ENCODE measurements at places on chromosomes 7 and 10.

DNA sequence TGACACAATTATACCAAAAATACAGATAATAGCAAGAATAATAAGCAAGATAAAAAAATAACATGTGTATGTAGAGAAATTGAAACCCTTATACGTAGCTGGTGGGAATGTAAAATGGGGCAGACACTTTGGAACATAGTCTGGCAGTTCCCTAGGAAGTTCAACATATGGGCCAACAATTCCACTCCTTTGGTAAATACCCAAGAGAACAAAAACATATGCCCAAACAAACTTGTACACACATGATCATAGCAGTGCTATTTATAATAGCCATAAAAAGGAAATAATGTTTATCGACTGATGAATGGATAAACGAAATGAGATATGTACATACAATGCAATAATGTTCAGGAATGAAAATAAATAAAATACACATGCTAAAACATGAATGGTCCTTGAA lies 462.4 kb upstream of the SORCS1 start:
- no peak for DNase-seq

- peak; percentile 83 for DNase-seq
These were observed 246.2 kb downstream of the SLC25A13 start for GRCh38 chr7:96075510-96076349.

DNA sequence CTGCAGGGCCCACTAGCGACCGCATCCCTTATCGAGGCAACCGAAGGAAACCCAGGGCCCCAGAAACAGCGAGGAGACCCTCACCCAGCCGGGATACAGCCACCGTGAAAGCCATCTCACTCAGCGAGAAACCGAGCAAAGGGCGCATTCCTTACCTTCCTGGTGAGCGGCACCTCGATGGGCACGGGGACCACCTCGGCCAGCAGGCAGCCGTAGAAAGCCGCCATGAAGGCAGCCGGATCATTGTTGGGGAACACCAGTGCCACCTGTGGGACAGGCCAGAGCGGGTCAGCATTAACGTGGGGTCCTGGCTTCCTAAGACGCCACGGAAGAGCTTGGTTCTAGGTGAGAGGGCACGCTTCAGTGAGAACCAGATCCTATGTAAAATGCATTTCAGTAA lies 263.7 kb downstream of the ZMYND11 start:
- no peak for DNase-seq

DNA sequence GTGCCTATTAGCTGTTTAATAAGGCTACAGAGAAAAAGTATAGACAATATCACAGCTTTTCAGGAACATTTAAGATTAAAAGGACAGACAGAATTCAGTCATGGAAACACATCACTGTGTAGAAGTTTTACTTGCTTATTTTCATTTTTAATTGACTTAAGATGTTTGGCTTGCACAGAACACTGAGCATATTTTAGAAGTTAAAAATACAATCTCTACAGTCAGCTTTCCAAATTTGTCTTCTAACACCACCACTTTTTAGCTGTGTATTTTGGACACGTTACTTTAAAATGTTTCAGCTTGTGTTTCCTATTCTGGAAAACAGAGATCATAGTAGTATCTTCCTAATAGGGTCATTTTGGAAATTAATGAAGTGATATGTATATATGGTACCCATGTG lies 11.8 kb downstream of the CFAP69 start:
- no peak for DNase-seq

GRCh38 chr10:6009150-6009549 lies 31.8 kb upstream of the IL15RA start:
- no peak for DNase-seq

- no peak for DNase-seq
These were observed 23.1 kb upstream of the ITGA8 start for GRCh38 chr10:15742836-15743235.

DNA sequence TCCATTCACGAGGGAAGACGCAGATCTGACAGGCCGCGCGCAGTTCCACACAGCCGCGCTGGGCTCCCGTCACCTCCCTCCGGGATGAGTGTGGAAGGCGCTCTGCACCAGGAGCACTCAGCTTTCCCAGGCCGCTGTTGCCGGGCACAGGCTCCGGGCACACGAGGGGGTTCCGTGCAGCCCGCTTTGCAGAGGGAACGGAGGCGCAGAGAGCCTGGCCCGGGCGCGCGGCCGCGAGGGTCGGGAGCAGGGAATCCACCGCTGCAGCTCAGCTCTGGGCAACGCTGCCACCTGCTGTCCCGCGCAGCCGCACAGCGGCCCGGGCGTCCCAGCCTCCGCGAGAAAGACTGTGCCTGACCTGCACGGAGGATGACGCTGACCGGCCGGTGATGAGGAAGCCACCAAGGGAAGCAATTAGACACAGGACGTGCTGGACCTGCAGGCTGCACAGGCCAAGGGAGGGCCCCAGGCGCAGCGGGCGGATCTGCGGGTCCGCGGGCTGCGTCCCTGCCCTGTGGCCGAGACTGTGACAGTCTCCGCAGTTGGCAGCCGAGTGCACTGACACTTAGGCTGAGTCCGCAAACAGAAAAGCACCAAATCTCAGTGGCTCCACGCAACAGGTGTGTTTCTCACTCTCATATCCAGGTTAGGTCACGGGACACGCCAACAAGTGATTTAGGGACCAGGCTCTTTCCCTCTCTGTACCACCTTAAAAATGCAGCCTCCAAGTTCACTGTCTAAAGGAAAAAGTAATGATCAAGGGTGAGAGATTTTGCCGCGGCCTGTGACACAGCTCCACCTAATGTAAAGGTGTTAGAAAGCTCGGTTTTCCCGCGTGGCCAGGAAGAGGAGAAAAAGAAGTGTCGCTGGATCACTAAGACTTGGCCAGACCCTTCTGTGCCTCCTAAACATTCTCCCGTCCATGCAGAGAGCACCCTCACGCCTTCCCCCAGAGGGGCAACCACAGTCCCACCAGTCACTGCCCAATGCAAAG lies 94.5 kb downstream of the SEC61G start:
- peak; percentile 71 for DNase-seq

DNA sequence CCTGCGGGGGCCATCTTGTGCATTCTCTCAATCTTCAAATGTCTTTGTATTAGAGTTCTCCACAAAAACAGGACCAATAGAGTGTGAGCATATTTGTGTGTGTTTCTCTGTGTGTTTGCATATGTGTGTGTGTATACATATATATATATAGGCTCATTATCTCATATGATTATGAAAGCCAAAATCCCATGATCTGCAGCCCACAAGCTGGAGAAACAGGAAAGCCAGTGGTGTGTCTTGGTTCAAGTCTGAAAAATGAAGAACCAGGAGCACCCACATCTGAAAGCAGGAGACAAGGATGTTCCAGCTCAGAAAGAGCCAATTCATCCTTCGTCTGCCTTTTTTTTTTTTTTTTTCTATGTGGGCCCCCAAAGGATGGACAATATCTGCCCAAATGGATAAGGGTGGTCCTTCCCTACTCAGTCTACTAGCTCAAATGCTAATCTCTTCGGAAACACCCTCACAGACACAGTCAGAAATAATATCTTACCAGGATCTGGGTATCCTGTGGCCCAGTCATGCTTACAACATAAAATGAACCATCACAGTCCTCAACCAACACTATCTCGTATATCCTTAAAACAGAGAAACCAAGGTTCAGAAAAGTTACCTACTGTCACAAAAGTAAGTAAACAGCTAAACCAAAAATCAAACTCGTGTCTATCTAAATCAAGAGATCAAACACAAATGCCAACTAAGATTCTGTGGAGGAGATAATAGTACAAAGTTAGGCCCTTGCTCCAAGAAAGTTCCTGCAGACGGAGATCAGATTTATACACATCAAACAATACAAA lies 141.9 kb downstream of the JMJD1C start:
- no peak for DNase-seq

DNA sequence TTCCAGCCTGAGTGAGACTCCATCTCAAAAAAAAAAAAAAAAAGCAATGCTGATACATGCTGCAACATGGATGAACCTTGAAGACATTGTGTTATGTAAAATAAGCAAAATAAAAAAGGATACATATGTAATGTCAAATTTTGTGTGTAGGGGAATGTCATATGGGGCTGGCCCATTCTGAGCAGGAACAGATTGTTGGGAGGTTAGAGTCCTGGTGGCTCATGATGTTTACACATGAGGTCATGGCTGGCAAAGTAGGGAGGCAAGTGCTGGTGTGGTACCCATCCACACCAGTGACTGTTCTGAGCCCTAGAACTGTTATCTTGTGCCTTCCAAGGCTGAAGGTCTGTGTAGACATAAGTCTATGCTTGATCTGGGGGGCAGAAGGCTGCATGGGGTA lies 37.6 kb downstream of the ZNF92 start:
- no peak for DNase-seq

- DNase-seq = no peak
These were observed 609.6 kb downstream of the PARD3 start for GRCh38 chr10:34205452-34205851.

DNA sequence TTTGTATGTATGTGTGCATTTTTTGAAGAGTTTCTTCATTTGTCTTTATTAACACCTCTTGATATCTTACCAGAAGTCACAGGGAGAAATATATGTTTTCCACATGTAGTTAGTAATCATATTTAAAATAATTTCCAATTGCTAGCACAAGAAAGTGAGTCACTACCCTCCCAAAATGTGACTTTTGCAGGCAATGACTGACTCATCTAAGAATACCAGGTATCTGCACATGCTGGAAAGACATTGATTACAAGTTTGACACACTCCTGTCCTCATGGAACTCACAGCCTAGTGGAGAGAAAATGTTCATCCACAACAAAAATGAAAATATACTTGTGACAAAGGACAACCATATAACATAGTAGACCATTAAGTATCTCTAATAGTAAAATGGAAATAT lies 82.9 kb downstream of the SEMA3D start:
- DNase-seq = no peak
